ENCODE measurements at places on chromosomes 1 and 21. TPM values are rescaled to one million over a fixed set of nuclear protein-coding genes. Genes with fewer than 3 reads are reported as not detected.

Gene ZNF648
- 1.4 TPM for total RNA-seq

Gene TNFRSF4
- 0.33 TPM for total RNA-seq

Gene WNT3A
- total RNA-seq: 0.20 TPM

Gene LCE2C
- total RNA-seq: not detected

Gene EPS15
- total RNA-seq: 40.2 TPM

Gene NEK2
- 17.6 TPM for total RNA-seq

Gene ZCCHC17
- total RNA-seq: 50.4 TPM

Gene SMPDL3B
- 49.5 TPM for total RNA-seq

Gene MARCKSL1
- 457 TPM for total RNA-seq

Gene EFHD2
- 16.5 TPM for total RNA-seq

Gene OR2T29
- total RNA-seq: not detected

Gene ZNF281
- total RNA-seq: 75.2 TPM

Gene PADI4
- total RNA-seq: 0.13 TPM

Gene DLGAP3
- total RNA-seq: 7.3 TPM

Gene FMOD
- total RNA-seq: not detected

Gene PCNX2
- total RNA-seq: 45.1 TPM

Gene AK2
- 159 TPM for total RNA-seq

Gene CFHR1
- total RNA-seq: not detected

Gene OR2T33
- not detected for total RNA-seq

Gene CLCA4
- total RNA-seq: not detected

Gene CD101
- total RNA-seq: 1.8 TPM

Gene ARHGEF19
- 18.5 TPM for total RNA-seq

Gene NUF2
- total RNA-seq: 25.2 TPM

Gene FABP3
- 9.0 TPM for total RNA-seq

Gene LINGO4
- total RNA-seq: not detected

Gene LCE1E
- not detected for total RNA-seq

Gene AMY1B
- total RNA-seq: not detected

Gene ODR4
- 15.9 TPM for total RNA-seq

Gene TEKT2
- total RNA-seq: 0.20 TPM

Gene A3GALT2
- total RNA-seq: not detected

Gene HNRNPCL1
- total RNA-seq: not detected

Gene FMN2
- 0.61 TPM for total RNA-seq

Gene IL20
- total RNA-seq: not detected

Gene KRTAP20-4
- total RNA-seq: not detected

Gene ATP1A2
- 3.0 TPM for total RNA-seq

Gene LAMB3
- total RNA-seq: 0.26 TPM

Gene DCST1
- not detected for total RNA-seq

Gene STYXL2
- 0.09 TPM for total RNA-seq

Gene PTPN7
- 0.22 TPM for total RNA-seq

Gene OR14C36
- not detected for total RNA-seq

Gene CYP4X1
- 0.44 TPM for total RNA-seq

Gene HRNR
- total RNA-seq: not detected

Gene DDAH1
- total RNA-seq: 36.3 TPM

Gene TMEM50B
- total RNA-seq: 14.8 TPM
